ENCODE measurements at places on chromosomes 12 and 14.

DNA sequence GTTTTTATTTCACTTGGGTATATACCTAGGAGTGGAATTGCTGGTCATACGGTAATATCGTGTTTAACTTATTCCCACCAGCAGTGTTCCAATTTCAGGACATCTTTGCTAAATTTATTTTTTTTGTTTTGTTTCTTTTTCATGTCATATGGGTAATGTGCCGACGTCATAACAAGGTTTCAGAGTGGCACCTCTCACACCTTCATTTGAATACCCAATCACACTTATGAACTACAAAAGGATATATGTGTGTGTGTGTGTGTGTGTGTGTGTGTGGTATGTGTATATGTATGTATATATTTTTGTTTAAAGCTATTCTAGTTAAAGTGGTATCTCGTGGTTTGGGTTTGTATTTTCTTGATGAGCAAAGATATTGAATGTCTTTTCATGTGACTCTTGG lies 12.1 kb downstream of the TRAF3 start:
- DNase-seq, result no peak

DNA sequence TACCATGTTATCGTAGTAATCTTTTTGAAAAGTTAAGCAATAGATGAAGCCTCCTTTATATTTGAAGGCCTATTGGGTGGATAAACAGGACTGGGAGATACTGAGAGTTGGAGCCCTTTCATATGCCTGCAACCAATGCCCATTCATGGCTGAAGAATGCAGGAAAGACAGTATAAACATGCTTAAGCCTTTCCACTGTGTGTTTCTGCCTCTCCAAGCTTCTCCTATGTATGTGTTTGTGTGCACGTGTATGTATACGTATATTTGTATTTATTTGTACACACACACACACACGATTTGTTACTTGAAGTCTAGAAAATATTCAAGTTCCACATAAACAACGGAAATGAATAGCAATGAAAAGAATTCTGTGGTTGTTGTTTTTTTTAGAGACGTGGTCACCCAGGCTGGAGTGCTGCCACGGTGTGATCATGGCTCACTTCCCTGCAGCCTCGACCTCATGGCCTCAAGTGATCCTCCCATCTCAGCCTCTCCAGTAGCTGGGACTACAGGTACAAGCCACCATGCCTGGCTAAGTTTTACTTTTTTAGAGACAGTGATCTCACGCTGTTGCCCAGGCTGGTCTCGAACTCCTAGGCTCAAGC lies 1453.5 kb downstream of the AACS start:
- no peak for DNase-seq

GRCh38 chr12:93970900-93971688 lies 177.3 kb upstream of the PLXNC1 start:
- no peak for DNase-seq

DNA sequence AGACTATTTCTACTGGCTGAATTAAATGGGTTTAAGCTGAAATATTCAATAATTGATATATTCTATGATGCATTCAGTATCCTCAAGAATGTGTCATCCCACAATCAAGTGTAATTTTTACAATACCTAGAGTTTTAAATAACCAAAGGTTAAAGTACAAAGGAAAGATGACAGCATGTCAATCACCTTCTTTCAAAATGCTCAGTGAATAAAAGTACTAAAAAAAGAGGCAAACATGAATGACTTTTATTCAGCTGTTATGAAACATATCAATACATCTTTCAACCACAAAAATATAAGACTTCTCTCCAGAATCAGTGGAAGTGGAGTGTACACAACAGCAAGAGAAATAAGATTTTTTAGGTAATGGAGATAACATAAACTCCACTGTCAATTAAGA lies 72.0 kb downstream of the NELL2 start:
- no peak for DNase-seq

DNA sequence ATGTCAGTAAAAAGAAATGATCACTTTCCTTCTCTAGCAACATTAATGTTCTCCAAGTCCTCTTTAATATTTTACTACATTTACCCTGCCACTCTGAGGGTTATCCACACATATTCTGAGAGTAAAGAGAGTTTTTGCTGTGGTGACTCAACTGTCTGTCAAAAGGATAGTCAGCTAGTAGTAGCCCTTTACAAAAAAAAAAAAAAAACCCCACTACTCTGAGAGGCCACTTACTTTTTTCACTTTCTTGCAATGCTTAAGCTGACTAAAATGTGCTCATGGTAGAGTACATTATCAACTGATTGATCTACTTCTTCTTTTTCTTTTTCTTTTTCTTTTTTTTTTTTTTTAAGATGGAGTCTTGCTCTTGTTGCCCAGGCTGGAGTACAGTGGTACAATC lies 27.6 kb upstream of the PPM1A start:
- DNase-seq, result no peak

- DNase-seq, result peak; percentile 61
Measured at GRCh38 chr14:96741151-96741977, 55.8 kb upstream of the VRK1 start.

DNA sequence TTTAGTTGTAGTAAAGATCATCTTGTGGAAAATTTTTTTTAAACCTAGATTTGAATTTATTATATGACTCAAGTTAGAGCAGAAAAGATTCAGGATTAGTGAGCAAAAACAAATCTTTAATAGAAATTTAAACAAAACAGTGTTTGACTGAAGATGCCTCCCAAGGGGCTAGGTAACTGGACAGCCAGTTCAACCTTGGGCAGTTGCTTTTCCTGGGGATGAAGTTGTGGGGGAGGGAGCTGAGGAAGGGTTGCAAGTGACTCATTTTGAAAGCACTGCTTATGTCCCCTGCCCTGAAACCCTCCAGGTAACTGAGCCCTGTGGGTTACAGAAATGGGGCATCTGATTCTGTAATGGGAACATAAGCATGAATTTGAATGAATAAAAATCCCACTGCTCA lies 13.1 kb downstream of the CFAP54 start:
- DNase-seq, result no peak

- no peak for DNase-seq
Measured at GRCh38 chr12:119069147-119069642, 87.9 kb downstream of the SRRM4 start.
